Right lung (tissue), 10 donors: ENCODE measurements at places on chromosomes 5 and 9.

- no peak for DNase-seq
Measured at GRCh38 chr5:16427587-16427986, 38.0 kb downstream of the ZNF622 start.

DNA sequence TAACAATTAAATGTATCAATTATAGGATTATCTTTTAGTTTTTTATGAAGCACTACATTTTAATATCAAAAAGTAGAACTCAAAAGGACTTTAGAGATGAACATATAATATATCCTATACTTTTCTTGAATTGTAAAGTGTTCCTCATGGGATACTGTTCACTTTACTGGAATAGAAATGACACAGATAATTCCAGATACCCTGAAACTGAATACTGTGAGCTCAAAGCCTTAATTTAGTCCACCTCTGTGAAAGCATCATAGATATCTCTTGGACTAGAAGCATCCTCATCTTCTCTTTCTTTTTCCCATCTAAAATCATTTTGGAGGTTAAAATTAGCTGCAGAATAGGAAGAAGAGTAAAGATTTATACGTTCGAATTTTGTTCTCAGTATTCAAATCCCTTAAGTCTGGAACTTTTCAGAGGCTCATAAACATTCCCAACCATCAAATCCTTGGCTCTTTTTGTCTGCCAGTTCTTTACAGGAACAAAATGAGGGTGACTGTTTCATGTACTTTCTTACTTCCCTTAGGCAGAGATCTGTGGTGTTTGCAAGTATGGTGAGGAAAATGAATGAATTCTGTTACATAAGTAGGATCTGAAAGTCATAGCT is 49.4 kb downstream of the ADAMTS19 start:
- no peak for DNase-seq

DNA sequence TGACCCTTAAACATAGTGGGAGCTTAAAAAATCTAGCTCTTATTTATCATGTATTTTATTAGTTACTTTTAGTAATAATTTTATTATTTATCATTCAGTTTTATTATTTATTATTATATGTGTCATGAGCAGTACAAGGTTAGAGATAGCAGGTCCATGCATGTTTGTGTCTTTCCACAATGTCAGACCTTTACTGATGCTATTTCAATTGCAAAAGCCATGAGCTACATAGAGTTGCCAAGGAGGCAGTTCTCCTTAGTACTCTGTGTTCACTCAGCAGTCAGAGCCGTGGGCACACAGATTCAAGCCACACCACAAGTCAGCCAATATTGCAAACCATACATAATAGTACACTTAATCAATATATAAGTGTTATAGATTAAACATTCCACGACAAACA is 157.9 kb upstream of the NTRK2 start:
- no peak for DNase-seq

DNA sequence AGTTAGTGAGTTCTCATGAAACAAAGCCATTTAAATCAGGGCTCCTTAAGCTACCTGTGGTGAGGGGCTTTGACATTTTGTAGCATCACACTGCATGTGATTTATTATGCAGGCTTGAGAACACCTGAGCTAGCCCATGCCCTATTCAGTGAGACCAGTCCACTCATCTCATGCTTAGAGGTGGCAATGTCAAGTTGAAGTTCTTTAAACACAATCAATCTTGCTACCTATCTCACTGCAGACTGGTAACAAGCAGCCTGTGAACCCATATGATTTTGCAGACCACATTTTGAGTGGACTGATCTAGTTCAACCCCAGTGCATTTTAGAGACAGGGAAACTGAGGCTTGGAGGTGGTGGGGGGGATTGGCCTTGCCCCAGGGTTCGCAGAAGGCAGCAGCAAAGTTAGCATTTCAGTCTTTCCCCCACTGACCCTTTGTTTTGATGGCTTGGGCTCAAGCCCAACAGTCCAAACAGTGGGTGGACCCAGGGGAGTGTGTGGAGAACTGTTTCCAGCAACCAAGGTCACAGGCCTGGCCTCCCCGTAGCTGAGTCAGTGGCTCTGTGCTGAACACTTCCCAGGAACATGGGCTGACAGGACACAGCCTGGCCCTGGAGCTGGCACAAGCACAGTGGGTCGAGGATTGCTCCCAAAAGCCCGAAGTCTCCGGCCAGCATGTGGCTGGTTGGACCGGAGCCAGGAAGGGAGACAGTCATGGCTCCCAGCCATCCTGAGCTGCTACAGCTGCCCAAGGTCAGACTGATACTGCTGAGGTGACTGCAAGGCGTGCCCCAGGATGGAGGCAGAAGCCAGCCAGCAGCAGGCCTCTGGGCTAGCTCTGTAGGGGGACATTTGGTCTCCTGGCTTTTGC is 95.3 kb downstream of the RGS3 start:
- peak; percentile 65 for DNase-seq

- DNase-seq, result no peak
Measured at GRCh38 chr9:76114144-76114543, 223.7 kb downstream of the PCSK5 start.

DNA sequence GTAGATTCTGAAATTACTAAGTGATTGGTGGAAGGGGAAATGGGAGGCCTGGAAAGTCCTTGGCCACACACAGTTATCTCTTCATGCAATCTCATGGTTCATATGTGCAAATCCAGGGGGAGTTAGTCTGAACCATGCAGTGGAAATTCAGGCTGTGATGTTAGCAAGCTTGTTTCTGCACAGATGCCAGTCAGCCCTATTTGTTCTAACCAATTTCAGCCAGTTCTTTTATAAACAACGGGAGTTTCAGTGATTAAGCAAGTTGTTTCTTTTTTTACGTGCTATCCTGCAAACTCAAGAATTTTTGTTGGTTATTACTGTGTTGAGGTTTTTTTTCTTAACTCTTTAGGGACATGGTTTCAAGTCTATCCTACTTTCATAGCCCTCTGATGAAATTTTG is 298.0 kb downstream of the FER start:
- no peak for DNase-seq

GRCh38 chr9:89999176-89999533 is 394.3 kb downstream of the GADD45G start:
- peak; percentile 42 for DNase-seq

DNA sequence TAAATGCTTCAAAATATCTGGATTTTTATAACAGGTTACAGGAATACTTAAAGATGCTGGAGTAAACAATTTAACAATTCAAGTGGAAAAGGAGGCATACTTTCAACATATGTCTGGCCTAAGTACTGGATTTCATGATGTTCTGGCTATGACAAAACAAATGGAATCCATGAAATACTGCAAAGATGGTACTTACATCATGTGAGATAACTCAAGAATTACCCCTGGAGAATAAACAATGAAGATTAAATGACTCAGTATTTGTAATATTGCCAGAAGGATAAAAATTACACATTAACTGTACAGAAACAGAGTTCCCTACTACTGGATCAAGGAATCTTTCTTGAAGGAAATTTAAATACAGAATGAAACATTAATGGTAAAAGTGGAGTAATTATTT is 35.6 kb downstream of the SLC30A5 start:
- no peak for DNase-seq

GRCh38 chr9:841371-842209 is at the start of gene DMRT1:
Gene DMRT1 (plus strand): TSS chr9:841697. CDS start chr9:841839, 142 bp downstream.
- DNase-seq, result no peak

DNA sequence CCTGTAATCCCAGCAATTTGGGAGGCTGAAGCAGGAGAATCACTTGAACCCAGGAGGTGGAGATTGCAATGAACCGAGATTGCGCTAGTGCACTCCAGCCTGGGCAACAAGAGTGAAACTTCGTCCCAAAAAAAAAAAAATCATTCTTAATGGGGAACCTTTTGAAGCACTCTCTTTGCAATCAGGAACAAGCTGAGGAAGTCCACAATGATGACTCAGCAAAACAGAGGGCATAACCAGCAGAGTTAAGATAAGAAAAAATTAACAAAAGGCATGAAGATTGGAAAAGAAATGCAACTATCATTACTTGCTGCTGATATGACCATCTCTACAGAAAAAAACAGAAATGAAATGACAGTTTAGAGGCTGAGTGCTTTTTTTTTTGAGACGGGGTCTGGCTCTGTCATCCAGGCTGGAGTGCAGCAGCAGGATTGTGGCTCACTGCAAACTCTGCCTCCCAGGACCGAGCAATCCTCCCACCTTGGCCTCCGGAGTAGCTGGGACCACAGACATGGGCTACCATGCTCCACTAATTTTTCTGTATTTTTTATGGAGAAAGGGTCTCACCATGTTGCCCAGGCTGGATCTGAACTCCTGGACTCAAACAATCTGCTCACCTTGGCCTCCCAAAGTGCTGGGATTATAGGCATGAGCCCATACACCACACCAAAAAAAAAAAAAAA is 88.0 kb downstream of the FNBP1 start:
- no peak for DNase-seq

DNA sequence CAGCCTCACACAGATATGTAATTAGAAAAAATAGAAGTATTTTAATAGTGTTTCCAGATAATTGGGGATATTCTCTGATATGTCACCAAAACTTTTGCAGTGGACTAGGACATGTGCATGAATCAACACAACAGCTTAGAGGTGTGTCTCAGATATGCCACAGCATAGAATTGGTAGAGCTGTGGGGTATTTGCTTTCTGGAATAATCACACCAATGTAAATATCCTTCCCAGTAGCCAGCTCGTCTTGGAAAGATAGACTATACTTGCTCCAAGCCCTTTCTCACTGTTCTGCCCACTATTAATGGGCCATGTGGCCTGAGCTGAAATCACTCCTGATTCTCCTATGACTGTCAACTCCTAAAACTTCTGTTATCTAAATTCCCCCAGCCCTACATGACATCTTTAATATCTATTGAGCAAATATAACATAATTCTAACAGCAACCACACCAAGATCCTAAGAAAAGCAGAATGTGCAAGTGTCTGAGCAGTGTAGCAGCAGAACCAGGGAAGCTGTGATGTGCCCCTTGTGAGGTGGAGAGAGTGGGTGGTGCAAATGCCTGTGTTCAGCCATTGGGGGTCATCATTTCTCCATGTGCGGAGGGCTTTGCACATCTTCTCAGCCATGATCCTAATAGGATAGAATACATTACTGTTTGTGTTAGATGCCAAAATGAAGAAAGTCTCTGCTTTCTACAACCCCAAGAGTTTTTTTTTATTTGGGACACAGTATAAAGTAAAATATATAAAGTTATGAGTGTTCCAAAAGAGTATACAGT is 65.0 kb downstream of the MELK start:
- DNase-seq, result no peak

GRCh38 chr9:70111042-70111602 is 67.5 kb downstream of the MAMDC2 start:
- DNase-seq, result no peak

DNA sequence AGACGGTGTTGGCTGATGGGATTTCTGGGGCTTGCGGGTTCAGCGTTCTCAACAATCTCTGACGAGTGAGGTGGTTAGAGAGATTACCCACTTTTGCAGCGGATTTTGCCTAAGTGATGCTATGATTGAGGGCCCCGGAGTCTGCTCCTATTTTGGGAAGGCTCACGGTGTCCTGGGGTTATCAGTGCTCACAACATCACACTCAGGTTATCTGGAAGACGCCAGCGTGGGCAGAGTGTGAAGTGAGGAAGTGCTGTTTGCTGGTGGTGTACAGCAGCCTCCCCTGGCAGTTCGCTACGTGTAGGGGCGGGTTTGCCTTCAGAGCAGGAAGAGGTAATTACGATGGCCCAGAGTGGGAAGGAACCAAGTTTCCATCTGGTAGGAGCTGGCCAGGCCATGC is 341.2 kb upstream of the IRX2 start:
- no peak for DNase-seq

GRCh38 chr5:71587766-71588532 is 809 bp downstream of the MCCC2 start:
- no peak for DNase-seq

- no peak for DNase-seq
Measured at GRCh38 chr9:131981116-131981776, 98.4 kb downstream of the MED27 start.

- no peak for DNase-seq
Measured at GRCh38 chr5:111574311-111574710, 62.0 kb upstream of the STARD4 start.

DNA sequence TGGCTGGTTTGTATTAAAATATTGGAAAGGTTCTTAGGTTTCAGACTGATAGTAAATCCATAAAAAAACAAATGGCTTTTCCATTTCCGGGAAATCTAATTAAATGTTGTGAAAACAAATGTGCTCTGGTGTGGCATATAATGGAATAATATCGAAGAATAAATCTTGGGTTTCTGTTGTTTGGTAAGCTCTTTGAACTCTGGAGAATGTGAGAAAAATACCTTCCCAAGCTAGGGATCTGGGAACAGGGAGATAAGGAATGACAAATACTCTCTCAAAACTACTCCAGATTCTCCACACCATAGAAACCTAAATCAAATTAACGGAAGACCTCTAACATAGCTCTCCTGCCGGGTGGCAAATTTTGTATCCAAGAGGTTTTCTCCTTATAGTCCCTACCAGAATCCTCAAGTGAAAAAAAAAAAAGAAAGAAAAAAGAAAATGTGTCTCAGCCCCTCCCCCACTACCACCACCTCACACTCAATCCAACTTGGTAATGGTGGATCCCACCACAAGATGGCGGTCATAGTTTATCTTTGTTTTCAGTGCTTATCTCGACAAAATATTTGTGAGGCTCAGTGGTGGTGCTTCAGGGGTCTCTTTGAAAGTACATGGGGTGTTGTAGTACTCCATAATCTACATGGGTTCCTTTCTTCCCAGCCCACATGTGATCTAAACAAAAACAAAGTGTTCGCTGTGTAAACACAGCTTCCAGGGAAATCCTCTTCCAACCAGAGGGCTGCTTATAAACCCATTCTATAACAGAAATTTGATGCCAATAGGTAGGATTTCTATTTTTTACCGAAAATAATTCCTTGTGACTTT is 54.5 kb upstream of the FST start:
- no peak for DNase-seq

- peak; percentile 59 for DNase-seq
Measured at GRCh38 chr9:109792951-109793546, 13.1 kb downstream of the PALM2AKAP2 start.

DNA sequence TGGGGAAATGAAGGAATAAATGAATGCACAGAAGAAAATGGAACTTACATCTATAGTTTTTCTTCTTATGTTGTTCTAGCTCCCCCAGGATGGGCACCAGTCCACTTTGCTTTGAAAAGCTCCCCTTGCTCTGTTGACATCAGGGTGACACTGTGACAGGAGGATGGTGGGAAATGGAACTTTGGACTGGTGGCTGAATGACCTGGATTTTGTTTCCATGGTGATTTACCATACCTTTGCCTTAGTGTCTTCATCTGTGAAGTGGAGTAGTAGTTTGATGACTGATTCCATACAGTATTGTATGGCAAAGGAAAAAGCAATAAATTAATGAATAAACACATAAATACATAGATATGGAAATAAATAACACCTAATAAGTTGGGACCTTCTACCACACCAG is 294.7 kb downstream of the KIF4B start:
- DNase-seq, result no peak

DNA sequence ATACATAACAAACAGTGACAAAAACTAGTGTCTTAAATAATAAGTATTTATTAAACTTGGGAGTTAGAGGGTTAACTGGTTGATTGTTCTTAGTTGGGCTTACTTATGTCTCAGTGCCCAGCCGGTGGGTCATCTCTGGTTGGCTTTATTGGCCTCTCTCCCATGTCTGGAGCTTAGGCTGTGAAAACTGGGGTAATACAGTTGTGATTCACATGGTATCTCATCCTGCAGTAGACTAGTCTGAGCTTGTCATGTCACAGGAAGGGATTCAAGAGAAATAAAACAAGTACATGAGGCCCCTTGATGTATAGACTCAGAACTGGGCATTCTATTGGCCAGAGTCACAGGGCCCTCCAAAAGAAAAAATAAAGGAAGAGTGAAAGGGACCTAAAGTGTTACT is 466.4 kb upstream of the SMC2 start:
- DNase-seq, result no peak
